ENCODE measurements at places on chromosomes 12 and 14. TPM values are rescaled to one million over a fixed set of nuclear protein-coding genes. Genes with fewer than 3 reads are reported as not detected.

DNA sequence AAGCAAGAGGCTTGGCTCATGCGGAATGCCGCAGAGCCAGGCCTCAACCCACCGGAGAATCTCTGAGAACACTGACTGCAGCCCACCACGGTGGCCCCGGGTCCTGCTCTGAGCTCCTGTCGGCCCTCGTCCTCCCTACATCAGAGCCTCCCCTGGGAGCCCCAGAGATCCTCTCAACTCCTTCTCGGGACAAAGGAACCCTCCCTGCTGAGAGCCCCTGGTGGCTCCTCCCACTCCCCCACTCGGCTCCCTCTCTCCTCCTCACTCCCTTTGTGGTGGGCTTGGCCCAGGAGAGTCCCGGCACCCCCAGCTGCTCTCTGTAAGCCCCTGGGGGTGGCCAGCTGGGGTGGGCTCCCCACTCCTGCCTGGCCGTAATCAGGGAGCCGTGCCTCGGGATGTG is 11.1 kb upstream of the INF2 start:
- DNase-seq, result no peak

FOXM1 gene
- 92.2 TPM for total RNA-seq

- no peak for DNase-seq
Measured at GRCh38 chr14:103057028-103057371, 349 bp downstream of the CDC42BPB start.

SLC25A47 gene
- not detected for total RNA-seq

DNA sequence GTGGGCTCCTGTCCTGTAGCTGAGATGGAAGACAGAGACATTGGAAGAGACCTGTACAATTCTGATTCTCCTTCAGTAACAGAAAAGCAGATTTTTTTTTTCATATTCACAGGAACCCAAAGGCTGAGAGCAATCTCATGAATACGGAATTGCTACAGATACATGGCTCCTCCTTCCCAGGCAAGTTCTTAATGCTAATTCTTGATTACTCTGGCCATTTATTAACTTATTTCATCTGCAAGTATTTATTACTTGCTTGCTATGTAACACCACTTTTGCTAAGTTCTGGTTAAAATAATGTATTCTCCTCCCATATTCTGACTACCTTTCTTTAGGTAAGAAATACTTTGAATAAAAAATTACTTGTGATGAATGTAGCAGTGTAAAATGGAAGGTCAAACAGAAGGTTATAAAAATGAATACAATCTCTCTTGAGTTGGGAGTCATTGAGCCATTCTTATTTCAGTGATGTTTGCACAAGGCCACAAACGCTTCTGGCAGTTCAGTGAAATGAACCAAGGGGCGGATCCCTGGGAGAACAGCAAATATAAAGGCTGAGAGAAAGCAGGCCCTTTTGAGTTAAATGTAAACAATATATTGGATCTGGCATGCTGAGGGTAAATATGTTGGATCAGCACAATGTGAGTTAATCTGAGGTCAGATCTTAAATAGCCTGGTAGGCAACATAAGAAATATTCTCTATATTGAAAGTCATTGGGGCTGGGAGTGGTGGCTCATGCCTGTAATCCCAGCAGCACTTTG is 37.6 kb downstream of the MUCL1 start:
- DNase-seq, result no peak

- DNase-seq, result no peak
Measured at GRCh38 chr12:2710701-2711100, 84.1 kb upstream of the FKBP4 start.

TSHR gene
- total RNA-seq, result 0.24 TPM

DNA sequence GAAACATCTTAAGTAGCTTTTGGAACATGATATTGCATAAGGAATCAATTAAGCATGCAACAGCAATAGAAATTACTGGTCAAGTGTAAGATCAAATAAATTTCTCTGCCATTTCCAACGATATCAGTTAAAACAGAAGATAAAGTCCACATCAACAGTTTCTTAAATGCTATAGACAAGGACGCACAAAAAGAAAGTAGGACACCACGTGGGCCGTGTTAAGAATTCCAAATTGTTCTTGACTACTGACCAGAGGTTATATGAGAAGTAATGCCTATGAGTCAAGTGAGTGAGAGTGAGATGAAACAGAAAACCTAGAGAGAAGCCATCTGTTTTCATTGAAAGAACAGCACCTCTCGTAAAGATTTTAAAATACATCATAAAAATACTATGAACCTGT is 318.2 kb downstream of the TMEM117 start:
- no peak for DNase-seq

GRCh38 chr14:73188501-73188911 is 48.8 kb upstream of the PAPLN start:
- no peak for DNase-seq

DNA sequence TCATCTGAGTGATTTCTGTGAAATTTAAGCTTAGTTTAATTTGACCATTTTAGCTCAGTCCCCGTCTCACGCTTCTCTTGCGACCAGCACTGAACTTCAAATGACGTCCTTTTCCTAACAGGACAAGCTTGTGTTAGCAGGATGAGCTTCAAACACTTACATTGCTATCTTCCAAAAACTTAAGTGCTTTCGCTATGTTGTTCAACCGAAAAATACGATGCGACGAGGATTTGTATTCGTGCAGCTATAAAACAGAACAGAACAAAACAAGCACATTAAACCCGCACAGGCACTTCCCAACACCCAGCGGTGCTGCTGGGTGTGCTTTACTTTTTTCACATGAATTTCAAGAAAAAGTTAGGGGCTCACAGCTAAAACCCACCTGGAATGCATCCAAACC is 64.2 kb upstream of the DICER1 start:
- no peak for DNase-seq

CMTM5 gene
- not detected for total RNA-seq

DNA sequence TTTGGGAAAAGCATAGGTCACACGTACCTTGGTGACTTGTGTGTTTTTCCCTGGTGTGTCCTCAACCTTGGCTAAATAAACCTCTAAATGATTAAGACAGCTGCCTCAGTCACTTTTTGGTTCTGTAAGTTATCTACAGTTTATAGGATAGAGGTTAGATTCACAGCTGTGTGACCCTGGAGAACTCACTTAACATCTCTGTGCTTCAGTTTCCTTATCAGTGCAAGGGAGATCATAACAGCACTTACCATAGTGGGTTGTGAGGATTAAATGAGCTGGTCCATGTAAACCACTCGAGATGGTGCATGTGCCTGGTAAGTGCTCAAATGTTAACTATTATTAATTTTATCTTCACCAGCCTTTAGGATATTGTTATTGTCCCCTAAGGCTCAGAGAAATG is 35.4 kb upstream of the CHST11 start:
- no peak for DNase-seq

TPH2 gene
- total RNA-seq, result not detected

GRCh38 chr12:23884909-23885308 is 64.6 kb downstream of the SOX5 start:
- no peak for DNase-seq

GRCh38 chr12:118685983-118686607 is 295.2 kb upstream of the SRRM4 start:
- DNase-seq, result no peak

DNA sequence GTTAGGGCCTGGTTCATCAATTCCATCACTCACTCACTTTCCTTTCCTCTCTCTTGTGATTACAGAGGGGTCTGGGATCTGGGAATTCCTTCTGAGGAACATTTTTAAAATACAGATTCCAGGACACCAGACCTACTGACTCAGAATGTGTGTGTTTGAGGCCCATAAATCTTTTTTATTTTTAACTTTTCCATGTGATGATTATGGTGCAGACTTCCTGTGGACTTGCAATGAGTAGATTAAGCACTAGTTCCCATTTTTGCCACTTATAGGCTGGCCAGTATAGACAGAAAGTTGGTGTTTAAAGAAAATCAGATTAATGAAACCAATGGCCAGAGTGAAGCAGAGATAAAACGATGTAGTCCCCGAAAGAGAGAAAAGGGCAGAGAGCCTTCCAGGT is 28.1 kb downstream of the SLC41A2 start:
- DNase-seq, result no peak

DNA sequence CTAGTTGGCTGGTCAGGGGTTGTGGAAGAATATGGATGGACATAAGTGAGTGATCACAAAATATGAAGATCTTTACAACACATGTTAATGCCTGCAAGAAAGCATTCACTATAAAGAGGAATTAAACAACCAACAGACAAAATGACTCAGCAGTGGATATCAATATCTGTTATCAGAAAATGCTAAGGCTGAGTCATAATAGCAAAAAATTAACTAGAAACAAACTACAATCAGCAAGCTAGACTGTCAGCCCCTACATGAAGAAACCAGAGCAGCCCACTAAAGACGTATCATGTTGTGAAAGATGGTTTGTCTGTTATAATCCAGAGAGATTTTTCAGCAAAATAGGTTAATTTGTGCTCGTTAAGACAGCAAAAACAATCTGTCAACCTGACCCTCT is 472.9 kb downstream of the NELL2 start:
- no peak for DNase-seq

GRCh38 chr14:32251530-32251929 is 48.5 kb upstream of the RNU6-8 start:
- DNase-seq, result no peak

GRCh38 chr12:111099186-111099585 is 178.8 kb upstream of the MYL2 start:
- DNase-seq, result no peak

OLR1 gene
- not detected for total RNA-seq

DNA sequence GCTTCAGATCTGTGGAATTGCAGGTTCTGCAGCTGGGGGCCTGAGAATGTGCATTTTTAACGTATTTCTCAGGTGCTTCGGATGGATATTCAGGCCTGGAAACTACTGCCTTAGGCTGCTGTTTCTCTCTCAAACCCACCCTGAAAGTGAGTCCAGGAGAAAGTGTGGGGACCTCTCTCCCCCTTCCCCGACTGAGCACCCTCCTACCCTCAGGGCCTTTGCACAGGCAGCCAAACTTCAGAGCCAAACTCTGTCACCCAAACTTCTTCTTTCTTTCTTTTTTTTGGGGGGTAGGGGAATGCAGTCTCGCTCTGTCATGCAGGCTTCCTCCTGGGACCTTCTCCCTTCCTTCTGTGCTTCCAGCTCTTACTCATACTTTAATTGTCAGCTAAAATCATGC is 82.4 kb upstream of the FBXO21 start:
- DNase-seq, result no peak

INHBC gene
- total RNA-seq, result not detected

KRT73 gene
- not detected for total RNA-seq

Measured in progenitor cell of endocrine pancreas (in vitro differentiated cells).